ENCODE measurements at places on chromosomes 3 and 15. TPM values are rescaled to one million over a fixed set of nuclear protein-coding genes. Genes with fewer than 3 reads are reported as not detected.

Gene NUSAP1
- 14.2 TPM for total RNA-seq

Gene PLA2G4E
- not detected for total RNA-seq

Gene NR2E3
- 0.14 TPM for total RNA-seq

Gene ZBBX
- total RNA-seq, result under 0.01 TPM

Gene LTK
- total RNA-seq, result not detected

Gene GOLGA6L26
- total RNA-seq, result not detected

Gene A4GNT
- not detected for total RNA-seq

Gene PDE8A
- 27.9 TPM for total RNA-seq

Gene GOLGA8J
- total RNA-seq, result not detected

Gene AP3B2
- total RNA-seq, result 0.43 TPM

Gene RBPMS2
- total RNA-seq, result not detected

Gene STX19
- not detected for total RNA-seq

Gene RRP9
- 28.4 TPM for total RNA-seq

Gene DNAH12
- total RNA-seq, result under 0.01 TPM

Gene STRIT1
- not detected for total RNA-seq

Gene ADCY5
- total RNA-seq, result 0.46 TPM

Gene OSTN
- 0.57 TPM for total RNA-seq

Gene ITPKA
- 0.92 TPM for total RNA-seq

Gene NEO1
- total RNA-seq, result 45.1 TPM

Gene FILIP1L
- 74.7 TPM for total RNA-seq

Gene ALS2CL
- total RNA-seq, result 1.2 TPM

Gene LINGO1
- not detected for total RNA-seq

Gene CNTN3
- total RNA-seq, result 2.4 TPM

Measured in smooth muscle cell of bladder (primary cell).